Kidney capillary endothelial cell (primary cell): ENCODE measurements at places on chromosomes 2 and 18.

DNA sequence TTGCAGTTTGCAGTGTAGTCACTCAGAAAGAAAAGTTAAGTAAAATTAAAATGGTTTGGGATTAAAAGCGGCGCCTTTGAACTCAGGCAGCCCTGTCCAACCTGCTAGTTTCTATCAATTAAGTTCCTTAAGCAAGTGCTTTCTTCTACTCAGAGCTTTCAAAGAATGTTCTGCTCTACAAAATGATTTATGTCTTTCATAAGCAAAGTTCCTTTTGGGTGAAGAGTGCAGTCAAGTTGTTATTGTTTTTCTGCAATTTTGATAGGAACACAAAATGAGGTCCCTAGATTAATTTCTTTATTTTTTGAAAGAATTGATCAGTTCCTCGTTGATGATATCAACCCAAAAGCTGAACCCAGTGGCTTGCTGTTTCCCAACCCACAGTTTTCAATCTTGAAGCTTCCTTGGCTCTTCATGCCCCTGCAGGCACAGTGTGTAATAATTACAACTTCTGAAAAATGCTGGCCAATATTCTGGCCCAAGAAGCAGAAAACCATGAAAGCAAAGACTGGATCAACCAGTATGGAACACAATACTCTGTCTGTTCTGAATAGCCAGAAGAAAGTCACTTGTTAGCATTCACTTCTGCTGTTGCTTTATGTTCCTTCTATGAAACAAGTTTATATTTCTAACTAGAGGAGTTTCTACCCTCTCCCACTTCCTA lies 89.1 kb downstream of the TGIF1 start:
- no peak for DNase-seq

GRCh38 chr2:64516651-64517510 lies 7.2 kb upstream of the AFTPH start:
- DNase-seq: no peak

- DNase-seq: peak; percentile 23
These were observed 16.7 kb downstream of the IL1R1 start for GRCh38 chr2:102159295-102159694.

- DNase-seq: no peak
These were observed 727 bp upstream of the TTLL4 start for GRCh38 chr2:218709908-218710307.

DNA sequence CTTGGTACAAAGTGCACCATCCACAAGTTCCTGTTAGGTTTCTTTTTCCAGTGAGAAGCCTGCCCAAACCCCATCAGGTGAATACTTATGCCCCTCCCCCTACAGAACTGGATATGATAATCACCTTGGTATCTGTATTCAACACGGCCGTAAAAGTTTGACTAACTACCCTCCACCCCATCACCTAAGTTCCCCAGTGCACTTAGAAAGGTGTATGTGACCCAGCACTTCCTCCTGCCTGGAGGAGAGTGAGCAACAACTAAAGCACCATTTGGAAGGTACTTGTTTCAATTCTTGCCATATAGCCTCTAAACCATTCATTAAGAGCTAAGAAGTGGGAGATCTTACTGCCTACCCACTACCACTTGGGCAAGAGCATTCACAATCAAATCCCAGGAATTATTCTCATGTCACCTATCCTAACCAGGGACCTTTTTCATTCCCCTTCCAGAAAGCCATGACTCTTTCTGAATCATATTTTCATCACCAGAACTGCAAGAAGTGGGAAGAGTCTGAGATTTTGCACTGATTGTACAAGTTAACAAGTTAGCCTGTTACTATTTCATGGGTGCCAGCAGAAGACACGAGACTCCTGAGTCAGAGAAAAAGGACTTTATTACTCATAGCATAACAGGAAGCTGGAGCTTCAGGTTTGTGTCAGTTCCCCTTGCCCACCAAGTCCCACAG lies 53.5 kb upstream of the NDUFV2 start:
- DNase-seq: peak; percentile 51

GRCh38 chr2:188367164-188367563 lies 75.5 kb downstream of the GULP1 start:
- no peak for DNase-seq

GRCh38 chr18:12038639-12039539 lies 54.8 kb upstream of the ANKRD62 start:
- peak; percentile 70 for DNase-seq

DNA sequence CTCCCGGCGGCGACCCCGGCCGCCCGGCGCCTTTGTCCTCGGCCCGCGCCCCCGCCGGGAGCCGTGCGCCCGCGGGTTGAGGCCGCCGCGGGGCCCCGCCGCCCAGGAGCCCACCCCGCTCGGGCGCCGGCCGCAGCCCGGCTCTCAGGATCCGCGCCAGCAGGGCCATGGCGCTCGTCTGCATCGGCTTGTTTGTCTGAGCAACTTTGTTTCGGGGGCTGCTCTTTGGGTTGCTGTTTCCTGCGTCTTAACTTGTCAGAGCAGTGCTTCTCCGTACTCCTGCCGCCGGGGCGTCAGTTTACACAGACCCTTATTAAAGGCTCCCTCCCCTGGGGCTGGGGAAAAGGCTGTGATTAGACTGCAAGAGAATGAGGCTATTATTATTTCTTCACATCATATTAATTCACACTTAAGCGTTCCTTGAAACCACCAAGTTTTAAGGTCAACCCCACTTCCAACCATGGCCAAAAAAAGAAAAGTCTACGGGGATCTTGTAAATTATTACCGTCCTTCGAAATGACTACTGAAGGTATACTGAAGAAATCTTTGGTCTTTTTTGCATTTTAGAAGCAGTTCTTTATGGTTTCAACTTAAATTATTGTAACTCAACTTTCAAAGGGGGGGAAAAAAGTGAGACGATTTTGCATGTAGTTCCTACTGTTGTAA lies at the start of gene CYP27C1:
Gene CYP27C1 (minus strand): TSS at position 198 of the 666 bp plus-strand sequence. CDS start 29 bp downstream, at position 169.
- DNase-seq: no peak
